ENCODE measurements at places on chromosomes 1 and 21.

- DNase-seq = no peak
Measured at GRCh38 chr1:200518524-200518923, 102.0 kb downstream of the KIF14 start.

DNA sequence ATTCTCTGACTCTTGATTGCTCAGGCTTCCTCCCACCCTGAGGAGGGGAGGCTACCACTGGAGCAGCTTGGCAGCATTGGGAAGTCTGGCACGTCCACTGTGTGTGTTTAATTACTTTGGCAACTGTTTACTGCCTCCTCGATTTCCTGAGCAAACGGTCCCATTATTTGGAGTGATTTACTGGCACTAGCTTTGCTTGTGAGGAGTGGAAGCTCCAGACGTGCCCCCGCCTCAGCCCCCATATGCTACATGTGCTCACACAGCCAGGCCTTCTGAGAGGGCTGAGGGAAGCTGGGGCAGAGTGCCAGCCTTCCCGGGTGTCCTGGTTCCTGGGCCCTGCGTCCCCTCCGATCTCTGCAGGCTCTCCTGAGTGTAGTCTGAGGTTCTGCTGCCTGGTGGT, 306.2 kb downstream of the PTPRU start:
- no peak for DNase-seq

DNA sequence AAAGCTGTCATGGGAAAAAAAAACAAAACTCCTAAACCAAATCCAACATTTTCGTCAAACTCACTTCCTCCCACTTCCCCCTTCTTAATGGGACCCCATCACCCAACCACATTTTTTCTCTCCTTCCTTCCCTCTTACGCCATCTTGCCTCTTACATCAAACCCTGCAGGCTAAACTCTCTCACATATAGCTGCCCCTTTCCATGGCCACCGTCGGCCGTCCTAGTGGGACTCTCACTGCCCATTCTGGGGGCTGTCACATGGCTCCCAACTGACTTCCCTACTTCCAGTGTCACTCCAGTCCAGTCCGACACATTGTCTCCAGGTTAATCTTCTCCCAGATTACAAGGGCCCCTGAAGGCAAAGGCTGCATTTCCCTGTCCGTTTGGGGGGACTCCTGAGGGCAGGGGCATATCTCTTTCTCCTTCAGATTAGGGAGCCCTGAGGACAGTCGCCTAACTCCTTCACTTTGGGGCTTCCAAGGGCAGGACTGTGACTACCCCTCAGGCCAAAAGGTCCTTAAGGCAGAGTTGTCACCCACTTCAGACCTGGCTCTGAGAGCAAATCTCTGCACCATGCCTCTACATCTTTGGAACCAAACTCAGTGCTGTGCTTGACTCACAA, 658 bp downstream of the UBXN11 start:
- DNase-seq = peak; percentile 61

GRCh38 chr21:28822486-28823335, 170.0 kb downstream of the LTN1 start:
- no peak for DNase-seq

DNA sequence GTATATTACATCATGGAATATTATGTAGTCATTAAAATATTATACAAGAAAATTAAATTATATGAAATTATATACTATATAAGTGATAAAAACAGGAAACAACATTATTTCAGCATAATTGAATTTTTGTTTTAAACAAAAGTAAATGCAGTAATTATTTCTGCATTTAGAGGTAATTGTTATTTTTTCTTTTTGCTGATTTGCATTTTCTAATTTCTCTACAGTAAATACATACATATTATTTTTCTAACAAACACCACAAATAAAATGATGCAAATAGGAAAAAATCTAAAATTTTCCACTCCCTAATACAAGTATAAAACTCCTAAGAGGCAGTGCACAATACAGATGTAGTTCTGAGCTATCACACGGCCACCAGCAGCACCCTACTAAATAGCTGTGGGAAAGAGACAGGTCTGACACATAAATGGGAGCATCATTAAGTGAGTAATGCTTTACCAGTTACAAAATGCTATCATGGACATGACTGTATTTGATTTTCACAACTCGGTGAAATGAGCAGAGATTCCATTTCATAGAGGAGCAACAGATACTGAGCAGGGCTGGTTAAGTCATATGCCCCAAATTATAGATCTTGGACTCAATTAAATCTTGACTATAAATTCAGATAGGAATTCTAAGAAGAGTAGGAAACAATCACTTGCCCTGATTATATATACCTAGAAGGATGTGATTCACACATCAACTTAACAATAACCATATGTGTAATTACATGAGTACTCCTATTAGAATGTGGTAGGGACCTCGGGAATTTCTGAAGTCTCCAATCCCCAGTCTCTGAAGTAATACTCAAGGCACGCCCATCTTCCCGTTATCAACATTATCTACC, 49.0 kb downstream of the NRIP1 start:
- peak; percentile 10 for DNase-seq

DNA sequence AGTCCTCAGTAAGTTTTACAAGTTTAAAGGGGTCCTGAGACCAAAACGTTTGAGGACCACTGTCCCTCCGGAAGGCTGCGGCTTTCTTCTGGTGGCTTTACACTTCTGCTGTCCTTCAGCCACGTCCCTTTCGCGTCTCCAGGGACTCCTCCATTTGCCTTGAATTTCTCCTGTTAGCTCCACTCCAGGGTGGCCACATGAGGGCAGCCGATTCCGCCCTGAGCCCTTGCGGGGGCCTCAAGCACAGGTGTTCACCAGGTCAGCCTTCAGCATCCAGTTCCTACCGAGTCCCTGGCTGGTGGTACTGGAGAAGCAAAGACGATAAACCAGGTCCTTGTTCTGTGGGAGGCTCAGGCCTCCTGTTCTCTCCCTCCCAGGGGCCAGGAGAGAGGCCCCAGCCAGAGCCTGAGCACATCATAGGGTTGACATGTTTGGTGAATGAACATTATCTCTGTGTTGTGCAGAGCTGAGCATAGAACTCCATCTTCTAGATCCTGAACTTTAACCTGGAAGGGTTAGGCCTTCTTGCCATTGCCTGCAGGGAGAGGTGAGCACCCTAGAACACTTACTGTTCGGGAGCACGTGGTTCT, 27.4 kb upstream of the COQ8A start:
- no peak for DNase-seq

DNA sequence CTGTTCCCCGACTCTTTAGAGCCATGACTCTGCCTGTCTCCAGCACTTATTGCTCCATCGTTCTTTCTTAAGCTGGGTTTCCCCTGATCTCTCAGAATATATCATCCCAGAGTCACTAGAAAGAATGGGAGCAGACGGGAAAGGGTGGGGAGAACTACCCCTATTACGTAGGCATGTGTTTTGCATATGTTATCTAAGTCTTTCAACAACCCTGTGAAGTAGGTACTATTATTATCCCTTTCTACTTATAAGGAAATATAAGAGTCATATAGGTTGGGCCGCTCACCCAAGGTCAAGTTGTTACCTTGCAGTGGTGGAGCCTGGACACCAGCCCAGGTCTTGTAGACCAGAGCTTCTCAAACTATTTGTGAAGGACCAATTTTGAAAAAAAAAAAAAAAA, 38.7 kb downstream of the ELF3 start:
- no peak for DNase-seq

- no peak for DNase-seq
Measured at GRCh38 chr1:162823231-162823630, 32.7 kb downstream of the HSD17B7 start.

GRCh38 chr21:38807441-38807871, 1.7 kb downstream of the ETS2 start:
- no peak for DNase-seq

DNA sequence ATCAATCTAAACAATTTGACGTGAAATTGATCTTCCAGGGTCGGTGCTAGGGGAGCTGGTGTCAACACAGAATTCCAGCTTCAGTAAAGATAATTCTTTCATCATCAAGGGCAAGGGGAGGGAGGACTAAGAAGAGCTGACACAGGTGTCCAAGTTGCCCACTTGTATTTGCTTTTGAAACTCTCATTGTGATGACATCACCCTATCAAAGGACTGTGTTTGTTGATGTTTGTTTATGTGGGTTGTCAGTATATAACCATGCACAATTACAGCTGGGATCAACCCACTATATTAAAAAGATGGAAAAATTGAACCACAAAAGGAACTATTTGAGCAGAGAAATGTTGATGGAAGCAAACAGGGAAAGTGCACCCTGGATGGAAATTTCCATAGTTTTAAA, 48.8 kb downstream of the ZC3H11B start:
- no peak for DNase-seq

GRCh38 chr1:197773856-197774255, 1.4 kb downstream of the DENND1B start:
- no peak for DNase-seq

DNA sequence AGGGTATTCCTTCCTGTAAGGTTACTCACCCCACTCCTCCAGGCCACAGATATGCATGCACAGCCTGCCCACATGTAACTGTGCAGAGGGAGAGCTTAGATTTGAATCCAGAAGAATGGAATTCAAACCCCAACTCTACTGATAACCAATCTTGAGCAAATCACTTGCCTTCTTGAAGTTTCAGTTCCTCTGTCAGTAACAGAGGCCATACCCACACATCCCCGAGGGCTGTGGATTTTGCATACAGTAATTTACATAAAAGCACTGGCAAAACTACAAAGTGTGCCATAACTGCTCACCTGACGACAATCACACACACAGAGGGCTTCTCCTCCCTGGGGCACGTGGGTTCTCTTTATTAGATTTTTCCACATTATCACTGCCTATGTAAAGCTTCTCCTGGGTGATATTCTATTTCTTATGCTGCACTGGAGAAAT, 18.6 kb downstream of the CD247 start:
- DNase-seq = peak; percentile 15

DNA sequence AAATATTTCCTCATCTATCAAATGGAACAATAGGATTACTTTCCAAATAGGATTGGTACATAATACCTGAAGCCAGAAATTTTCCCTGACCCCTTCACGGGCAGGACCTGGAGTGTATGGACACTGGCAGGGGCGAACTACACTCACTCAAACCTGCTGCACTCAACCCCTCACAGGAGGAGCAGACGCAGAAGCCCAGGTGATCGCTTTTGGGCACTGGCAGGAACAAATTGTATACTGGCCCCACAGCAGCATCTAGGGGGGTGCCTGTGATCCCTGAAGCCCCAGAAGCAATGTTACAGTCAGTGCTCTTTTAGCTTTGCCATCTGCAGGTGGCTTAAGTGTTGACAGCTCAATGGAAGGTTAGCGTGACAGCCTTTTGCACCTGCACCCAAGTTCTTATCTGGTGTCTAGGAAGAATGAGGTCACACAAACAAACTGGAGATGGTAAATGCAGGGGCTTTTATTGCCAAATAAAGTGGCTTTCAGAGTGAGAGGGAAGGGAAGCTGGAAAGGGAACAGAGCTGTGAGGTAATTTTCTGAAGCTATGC, 199.2 kb upstream of the NEGR1 start:
- DNase-seq = no peak

DNA sequence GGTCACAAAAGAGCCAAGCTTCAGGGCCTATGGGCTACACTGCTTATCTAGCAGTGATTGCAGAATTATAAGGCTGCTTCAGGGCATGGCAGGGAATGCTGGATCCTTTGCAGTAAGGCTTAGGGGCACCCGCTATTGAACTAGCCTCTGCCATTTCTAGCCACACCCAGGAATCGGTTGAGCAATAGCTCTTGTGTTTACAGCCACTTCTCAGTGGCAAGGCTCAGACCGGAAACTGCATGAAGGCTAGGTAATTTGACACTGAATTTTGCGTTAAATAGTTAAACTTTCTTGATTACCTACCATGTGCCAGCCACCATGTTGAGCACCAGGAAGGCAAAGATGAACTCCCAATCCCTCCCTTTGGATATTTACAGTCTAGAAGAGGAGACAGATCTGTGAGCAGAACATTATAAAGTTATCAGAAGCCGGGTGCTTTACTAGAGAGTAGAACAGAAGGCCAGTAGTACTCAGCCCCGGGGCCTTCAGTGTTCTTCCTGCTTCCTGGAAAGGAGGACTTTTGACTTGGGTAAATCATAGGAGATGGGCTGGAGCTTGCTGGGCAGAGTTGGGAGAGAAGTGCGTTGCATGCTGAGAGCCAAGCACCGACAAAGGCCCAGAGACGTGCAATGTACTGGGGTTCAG, 98.6 kb upstream of the LPGAT1 start:
- peak; percentile 72 for DNase-seq

- DNase-seq = no peak
Measured at GRCh38 chr1:33370301-33370700, 49.4 kb upstream of the A3GALT2 start.

- DNase-seq = no peak
Measured at GRCh38 chr1:58006421-58007046, 540.0 kb downstream of the OMA1 start.

GRCh38 chr1:225554216-225554812, 98.6 kb downstream of the ENAH start:
- peak; percentile 8 for DNase-seq

- DNase-seq = no peak
Measured at GRCh38 chr1:40692429-40692895, 958 bp downstream of the NFYC start.

- DNase-seq = no peak
Measured at GRCh38 chr1:242877229-242877628, 352.7 kb upstream of the PLD5 start.

DNA sequence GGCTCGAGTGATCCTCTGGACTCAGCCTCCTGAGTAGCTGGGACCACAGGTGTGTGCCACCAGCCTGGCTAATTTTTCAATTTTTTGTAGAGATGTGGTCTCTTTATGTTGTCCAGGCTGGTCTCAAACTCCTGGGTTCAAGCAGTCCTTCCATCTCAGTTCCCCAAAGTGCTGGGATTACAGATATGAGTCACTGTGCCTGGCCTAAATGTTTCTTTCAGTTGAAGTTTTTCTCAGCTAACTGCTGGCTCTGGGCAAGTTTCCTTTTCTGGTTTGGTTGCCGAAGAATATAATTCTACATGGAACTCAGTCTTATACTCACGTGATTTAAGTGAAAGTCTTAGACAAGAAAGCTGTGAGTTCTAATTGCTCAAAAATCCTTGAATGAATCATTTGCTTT, 57.0 kb downstream of the SASS6 start:
- no peak for DNase-seq

DNA sequence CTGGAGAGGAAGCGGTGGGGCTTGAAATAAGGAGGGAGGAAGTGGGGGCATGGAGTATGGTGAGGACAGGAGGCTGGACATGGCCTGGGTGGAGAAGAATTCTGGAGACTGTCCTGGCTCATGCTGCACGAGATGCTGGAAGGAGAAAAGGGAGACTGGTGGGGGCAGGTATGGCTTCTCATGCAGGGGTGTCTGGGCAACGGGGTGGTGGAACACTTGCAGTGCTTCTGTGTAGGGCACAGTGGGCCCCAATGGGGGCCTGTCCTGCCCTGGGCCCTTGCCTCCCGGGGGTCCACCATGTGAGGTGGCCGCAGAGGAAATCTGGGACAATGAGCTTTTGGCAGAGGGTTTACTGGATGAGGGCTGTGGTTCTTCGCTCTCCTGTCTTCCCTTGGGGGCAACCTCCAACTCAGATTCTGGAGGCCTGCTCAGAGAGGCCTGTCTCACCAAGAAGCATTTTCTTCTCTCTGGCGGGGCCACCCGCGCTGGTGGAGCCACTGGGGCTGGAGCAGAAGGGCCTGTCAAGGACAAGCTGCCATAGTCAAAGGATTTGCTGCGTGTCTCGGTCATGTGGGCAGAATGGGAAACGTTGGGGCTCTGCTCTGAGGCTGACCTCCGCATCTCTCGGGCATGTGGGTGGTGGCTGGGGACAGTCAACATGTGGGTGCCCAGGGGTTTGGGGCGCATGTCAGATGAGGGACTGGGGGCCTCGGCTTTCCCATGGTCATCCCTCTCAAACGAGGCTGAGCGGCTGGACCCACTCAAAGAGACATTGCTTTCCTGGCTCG, 96.9 kb upstream of the EDN2 start:
- DNase-seq = no peak
